ENCODE measurements at places on chromosomes 2 and 18.

DNA sequence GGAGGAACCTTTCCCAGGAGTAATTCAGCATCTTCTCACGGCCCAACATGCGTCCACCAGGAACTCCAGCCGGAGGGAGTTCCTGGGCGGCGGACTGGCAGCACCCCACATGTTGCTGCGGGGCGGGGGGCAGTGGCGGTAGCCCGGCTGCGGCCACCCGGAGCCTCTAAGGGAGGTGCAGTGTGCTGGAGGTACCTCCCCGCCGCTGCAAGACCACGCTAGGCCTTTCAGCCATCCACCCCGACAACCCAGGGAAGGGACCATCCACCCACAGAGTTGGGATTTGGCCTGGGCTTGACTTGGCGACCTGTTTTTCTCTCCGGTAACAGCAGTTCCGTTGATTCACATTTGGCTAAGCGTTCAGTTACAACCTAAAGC, 625 bp downstream of the LYPD6 start:
- DNase-seq: no peak

DNA sequence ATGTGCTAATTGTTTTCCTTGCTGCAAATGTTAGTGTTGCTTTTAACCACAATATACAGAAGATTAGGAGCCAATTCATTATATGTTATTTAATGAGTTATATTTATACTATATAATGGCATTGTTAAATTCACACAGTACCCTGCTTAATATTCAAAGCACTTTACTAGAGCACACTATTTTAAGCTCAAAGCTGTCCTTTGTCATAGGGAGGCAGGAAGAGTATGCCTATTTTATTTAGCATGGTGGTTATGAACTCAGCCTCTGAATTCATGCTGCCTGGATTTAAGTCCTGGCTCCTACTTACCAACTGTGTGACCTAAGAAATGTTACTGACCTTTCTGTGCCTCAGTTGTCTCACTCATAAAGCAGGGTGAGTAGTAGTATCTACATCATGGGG, 80.5 kb downstream of the FASTKD2 start:
- no peak for DNase-seq

DNA sequence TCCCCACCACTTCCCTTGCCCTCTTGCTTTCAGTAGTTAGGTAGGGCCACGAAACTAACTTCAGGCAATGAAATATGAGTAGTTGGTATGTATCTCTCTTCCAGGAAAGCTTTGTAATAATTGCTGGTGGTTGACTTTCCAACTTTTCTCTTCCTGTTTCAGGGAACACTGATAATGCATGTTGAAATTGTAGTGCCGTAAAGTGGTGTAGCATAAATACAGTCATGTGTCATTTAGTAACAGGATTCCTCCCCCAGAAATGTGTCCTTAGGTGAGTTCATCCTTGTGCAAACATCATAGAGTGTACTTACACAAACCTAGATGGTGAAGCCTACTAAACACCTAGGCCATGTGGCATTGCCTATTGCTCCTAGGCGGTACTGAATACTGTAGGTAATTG, 429.2 kb downstream of the PID1 start:
- no peak for DNase-seq

GRCh38 chr18:56511996-56512395, 126.4 kb downstream of the TXNL1 start:
- no peak for DNase-seq

DNA sequence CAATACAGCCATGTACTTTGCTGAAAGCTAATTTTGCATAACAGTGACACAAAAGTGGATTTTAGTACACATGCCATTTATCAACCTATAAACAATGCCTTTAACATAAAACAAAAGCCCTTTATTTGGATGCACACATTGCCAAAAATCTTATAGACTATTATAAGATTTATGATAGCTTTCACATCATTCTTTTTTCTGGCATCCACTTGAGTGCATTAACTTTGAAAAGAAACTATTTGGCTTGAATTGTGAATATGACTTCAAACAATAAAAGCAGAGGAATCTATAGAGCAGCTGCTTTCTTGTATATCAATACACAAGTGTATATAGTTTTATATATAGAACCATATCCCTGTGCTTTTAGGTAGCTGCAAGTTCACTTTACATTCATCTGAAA, 577.4 kb downstream of the CBLN2 start:
- DNase-seq: no peak

- DNase-seq: no peak
Measured at GRCh38 chr2:348361-348916, 60.5 kb upstream of the ALKAL2 start.

DNA sequence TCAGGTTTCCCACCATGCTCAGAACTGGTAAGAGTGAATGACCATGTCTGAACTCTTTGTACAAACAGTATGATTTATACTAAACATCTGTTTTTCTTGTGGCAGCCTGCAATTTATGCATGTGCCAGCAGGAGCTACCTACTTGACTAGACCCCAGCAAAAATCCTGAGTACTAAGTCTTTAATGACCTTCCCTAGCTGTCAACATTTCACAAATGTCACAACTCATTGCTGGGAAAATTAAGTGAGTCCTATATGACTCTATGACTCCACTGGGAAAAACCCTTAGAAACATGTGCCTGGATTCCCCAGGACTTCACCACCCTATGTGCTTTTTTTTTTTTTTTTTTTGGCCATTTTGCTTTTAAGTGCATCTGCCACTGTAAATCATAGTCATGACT, 1225.8 kb downstream of the SUCLG1 start:
- no peak for DNase-seq

DNA sequence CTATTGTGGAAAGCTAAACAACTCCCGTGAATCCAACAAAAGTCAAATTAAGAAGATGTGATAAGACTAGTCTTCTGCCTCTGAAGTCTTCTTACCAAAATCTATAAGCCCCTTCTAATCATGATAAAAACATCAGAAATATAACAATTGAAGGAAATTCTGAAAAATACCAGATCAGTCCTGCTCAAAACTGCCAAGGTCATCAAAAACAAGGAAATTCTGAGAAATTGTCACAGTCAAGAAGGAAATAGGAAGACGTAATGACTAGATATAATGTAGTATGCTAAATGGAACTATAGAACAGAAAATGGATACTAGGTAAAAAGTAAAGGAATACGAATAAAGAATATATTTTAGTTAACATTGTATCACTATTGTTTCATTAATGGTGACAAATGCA, 314.0 kb downstream of the TMX3 start:
- no peak for DNase-seq

- DNase-seq: no peak
Measured at GRCh38 chr2:97992836-97993825, 2.6 kb downstream of the TMEM131 start.

DNA sequence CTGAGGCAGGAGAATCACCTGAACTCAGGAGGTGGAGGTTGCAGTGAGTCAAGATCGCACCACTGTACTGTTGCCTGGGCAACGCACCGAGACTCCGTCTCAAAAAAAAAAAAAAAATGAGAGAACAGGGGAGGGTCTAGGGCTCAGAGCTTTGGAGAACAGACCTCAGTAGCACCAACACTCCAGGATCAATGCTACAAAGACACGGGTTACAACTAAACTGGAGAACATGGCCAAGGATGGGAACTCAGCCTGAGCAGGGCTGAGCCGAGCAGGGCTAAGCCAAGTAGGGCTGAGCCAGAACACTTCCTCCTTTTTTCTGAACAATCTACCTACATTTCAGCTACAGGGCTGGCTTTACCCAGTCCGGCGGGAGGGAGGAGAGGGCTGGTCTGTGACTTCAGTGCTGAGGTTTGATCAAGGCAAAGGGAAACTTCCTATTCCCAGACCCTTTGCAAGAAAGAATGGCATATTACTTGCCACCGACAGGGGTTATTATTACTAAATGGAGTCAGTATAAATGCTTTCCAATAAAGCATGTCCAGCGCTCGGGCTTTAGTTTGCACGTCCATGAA, 2.9 kb upstream of the CASP8 start:
- peak; percentile 64 for DNase-seq

GRCh38 chr2:74639550-74639949, 8.6 kb downstream of the M1AP start:
- no peak for DNase-seq

GRCh38 chr18:29181151-29181901, 1004.4 kb upstream of the CDH2 start:
- DNase-seq: no peak

DNA sequence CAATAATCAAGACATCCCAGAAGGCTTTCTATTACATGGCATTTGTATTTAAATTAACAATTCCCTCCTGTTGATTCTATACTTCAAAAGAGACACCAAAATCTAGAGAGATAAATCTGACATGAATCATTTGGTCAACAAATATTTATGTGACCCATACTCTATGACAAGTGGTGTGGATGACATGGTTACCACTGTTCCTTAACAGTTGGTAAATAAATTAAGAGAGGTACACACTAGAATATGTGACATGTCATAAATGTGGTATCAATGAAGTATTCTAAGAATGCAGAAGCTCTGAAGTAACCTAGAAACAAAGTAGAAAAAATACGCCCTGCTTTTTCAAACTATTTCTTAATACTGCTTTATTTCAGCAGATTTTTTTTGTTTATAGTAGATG, 255.4 kb downstream of the EXOC6B start:
- DNase-seq: no peak

DNA sequence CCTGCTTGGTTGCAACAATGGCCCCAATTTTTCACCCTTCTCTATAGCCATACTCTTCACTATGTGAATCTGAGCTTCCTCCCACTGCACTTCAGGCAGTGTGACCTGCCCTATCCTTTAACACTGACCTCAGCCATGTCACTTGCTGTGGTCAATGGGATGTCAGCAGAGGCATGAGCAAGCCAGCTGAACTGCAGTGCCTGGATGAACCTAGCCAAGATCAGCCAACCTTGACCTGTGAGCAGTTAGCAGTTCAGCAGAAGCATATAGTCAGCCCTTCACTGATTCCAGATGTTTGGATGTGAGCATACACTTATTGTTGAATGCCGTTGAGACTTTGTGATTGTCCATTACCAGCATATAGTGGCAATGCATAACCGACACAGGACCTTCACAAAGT, 63.4 kb upstream of the BOD1L2 start:
- no peak for DNase-seq

- DNase-seq: no peak
Measured at GRCh38 chr18:8163286-8163959, 445.8 kb upstream of the RAB12 start.

DNA sequence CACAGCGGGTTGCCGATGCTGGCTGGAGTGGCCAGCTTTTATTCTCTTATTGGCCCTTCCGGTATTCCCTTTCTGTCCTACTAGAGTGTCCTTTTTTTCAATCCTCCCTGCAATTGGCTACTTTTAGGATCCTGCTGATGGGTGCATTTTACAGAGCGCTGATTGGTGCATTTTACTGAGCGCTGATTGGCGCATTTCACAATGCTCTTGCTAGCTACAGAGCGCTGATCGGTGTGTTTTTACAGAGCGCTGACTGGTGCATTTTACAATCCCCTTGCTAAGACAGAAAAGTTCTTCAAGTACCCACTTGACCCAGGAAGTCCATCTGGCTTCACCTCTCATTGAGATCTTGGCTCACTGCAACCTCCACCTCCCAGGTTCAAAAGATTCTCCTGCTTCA, 44.4 kb upstream of the SPRED2 start:
- no peak for DNase-seq

DNA sequence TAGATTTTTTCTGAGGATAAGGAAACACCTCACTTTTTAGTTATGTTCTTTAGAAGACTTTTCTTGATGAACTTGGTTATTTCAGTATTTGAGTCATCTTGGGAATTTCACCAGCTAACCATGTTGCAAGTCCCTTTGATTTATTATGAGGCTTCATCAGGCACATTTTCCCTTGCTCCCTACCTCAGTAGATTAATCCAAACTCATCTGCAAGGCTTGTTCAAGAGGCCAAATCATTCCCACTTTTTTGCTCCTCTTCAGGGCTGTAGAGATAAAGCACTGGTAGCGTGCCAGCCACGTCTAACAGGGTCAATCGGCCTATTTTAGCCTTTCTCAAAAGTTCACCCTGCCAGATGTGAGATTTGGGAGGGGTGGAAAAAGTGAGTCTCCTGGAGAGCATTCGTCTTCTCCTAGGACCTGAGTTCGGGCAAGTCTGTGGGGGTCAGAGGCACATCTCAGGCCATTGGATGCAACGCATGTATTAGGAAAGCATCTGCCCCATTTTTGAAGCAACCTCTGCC, 120.3 kb downstream of the RDH14 start:
- DNase-seq: no peak

DNA sequence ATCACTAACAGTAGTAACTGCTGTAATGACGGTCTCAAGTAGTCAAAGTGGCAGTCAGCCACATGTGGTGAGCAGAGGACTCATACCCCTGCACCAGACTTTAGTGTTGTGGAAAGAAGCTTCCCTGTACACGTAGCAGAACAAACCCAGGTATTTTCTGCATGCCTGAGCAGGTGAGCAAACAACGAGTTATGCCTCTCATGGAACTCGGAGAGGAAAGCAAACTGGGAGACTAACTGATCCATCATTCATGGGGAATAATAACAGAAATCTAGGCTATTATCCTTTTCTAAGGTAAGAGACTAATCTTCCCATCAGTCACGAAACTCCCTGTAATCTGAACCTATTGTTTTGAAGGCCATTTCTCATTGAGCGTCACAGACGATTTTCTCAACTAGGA, 1495.2 kb upstream of the NXPH2 start:
- DNase-seq: no peak

GRCh38 chr18:50632895-50633515, 73.1 kb downstream of the MAPK4 start:
- DNase-seq: no peak

DNA sequence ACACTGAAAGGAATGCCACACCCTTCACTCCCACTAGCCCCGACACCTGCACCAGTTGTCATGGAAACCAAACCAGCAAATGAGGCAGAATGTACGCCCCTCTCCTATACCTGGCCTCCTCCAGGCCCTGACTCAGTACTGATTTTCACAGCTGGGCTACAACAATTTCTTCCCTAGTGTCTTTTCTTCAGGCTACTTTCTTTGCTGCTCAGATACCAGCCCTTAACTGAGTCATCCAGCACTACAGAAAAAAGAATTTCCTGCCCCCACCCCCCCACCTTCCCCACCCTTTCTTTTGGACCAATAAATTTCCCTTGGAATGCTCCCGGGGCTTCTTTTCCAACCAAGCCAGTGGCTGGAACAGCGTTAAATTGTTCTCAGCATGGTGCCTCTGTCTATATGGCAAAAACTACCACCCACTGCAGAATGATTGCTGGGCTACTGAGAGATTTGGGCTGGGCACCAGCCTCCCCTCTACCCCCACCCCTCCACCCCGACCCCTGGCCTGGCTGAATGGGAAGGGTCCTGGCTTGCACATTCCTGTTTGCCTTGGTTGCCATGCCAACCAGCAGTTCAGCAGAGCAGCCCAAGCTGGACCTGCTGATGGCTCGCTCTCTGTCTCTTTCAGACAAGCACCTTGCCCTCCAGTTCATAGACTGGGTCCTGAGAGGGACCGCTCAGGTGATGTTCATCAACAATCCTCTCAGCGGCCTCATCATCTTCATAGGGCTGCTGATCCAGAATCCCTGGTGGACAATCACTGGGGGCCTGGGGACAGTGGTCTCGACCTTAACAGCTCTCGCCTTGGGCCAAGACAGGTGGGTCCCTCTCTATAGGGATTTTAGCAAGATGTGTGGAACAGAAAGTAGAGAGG, 11.3 kb downstream of the SLC14A2 start:
- no peak for DNase-seq

Data from activated T-cell treated with anti-CD3 and anti-CD28 coated beads, Interleukin-2, amount 50 U/mL, for 48 hours (primary cell).